Ovary (tissue), 10 donors: ENCODE measurements at places on chromosomes 16 and 17. TPM values are rescaled to one million over a fixed set of nuclear protein-coding genes. Genes with fewer than 3 reads are reported as not detected.

DNA sequence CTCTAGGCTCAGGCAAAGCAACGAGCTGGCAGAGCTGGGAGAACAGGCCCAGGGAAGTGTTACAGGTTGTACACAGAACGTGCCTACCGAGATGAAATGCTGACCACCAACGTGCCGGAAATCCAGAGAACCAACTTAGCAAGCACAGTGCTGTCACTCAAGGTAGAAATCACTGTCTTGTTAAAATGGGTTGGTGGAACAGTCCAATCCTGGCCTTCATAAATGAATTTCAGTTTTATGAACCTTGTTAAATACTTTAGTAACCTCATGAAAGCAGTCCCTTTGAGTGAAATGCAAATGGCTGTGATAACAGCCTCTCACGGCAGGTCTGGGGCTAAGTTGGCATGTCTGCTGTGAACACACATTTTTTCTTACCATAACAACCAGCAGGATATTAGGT lies 29.0 kb downstream of the ETV4 start:
- DNase-seq, result no peak
- no peaks in the 10 kb centered on the region for H3K4me1 ChIP-seq
- no peaks in the 10 kb centered on the region for H3K36me3 ChIP-seq
- H3K27ac ChIP-seq, result no peak overlapping the region

Gene KRT10
- 57.3 TPM for total RNA-seq

Gene DYNLRB2
- 3.0 TPM for total RNA-seq

DNA sequence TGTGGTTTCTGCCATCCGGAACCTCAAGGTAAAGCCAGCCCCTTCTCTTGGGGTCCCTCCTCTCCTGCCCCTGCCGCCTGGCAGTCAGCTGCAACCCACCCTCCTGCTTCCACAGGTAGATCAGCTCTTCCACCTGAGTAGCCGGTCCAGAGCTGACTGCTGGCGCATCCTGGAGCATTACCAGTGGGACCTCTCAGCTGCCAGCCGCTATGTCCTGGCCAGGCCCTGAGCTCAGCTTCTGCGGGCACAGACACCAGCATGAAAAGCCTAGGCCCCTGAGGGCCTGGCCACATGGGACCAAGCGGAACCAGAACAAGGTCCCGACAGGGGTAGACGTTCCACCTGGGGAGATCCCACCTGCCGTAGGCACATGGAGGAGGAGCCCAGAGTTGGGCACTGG lies 5.5 kb downstream of the PLSCR3 start:
- DNase-seq, result no peak
- no peaks in the 10 kb centered on the region for H3K36me3 ChIP-seq
- no peak overlapping the region for H3K4me3 ChIP-seq
- H3K27me3 ChIP-seq, result no peaks in the 10 kb centered on the region
- no peak overlapping the region for H3K27ac ChIP-seq

- H3K4me3 ChIP-seq, result no peak overlapping the region
- H3K27ac ChIP-seq, result no peak overlapping the region
- DNase-seq, result no peak
- H3K4me1 ChIP-seq, result no peaks in the 10 kb centered on the region
Measured at GRCh38 chr17:35176897-35177296, 17.3 kb downstream of the SLC35G3 start.

DNA sequence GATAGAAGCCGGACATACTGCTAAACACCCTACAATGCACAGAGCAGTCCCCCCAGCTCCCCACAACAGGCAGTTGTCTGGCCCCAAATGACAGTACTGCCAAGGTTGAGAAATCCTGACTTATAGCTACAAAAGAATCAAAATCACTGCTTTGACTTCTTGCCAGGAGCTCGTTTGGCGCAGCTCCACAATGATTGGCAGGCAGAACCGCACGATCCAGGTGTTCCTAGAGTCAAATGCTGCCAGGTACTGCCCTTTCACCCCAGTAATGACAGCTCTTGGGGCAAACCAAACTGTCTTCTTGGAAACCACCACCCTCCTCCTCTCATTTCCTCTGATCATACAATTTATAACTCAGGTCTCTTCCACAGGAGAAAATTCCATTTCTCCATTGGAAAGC lies 2.2 kb upstream of the TMC5 start:
- no peaks in the 10 kb centered on the region for H3K27me3 ChIP-seq
- no peaks in the 10 kb centered on the region for H3K36me3 ChIP-seq
- no peaks in the 10 kb centered on the region for H3K4me1 ChIP-seq
- DNase-seq, result no peak
- no peak overlapping the region for H3K27ac ChIP-seq

- no peaks in the 10 kb centered on the region for H3K36me3 ChIP-seq
- H3K4me1 ChIP-seq, result no peaks in the 10 kb centered on the region
- no peak overlapping the region for H3K27ac ChIP-seq
- peak; percentile 57 for DNase-seq
- no peak overlapping the region for H3K4me3 ChIP-seq
Measured at GRCh38 chr17:42937712-42938596, 26.3 kb downstream of the AARSD1 start.

Gene RAC3
- total RNA-seq, result 4.2 TPM

Gene TRAP1
- 102 TPM for total RNA-seq

- no peak overlapping the region for H3K27ac ChIP-seq
- H3K4me3 ChIP-seq, result no peak overlapping the region
- no peaks in the 10 kb centered on the region for H3K36me3 ChIP-seq
- H3K4me1 ChIP-seq, result peaks cover 3% of the 10 kb centered on the region
- no peaks in the 10 kb centered on the region for H3K27me3 ChIP-seq
Measured at GRCh38 chr17:21548236-21548635, 144.1 kb upstream of the KCNJ18 start.

Gene SLFN14
- not detected for total RNA-seq

Gene CLUH
- 49.9 TPM for total RNA-seq

GRCh38 chr17:62871291-62871690 lies 63.2 kb upstream of the MARCHF10 start:
- no peak overlapping the region for H3K27ac ChIP-seq
- H3K4me3 ChIP-seq, result no peak overlapping the region
- no peaks in the 10 kb centered on the region for H3K27me3 ChIP-seq
- H3K36me3 ChIP-seq, result no peaks in the 10 kb centered on the region
- H3K4me1 ChIP-seq, result no peaks in the 10 kb centered on the region

DNA sequence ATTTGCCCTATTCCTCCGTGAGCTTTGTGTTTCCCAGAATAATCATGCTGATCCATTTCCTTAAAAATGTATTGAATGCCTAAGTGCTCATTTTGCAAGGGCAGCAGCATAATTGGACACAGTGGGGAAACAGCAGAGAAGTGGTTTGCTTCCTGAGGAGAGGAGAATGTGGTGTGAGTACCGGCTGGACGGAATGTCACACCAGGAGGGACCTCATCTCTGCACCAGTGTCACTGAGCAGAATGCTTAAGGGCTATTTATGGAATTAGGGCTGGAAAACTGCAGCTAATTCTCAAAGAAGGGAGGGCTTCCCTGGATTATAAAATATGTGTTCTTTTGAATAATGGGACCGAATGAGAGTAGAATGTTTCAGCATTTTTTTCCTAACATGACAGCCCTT lies 1100.6 kb upstream of the RBFOX1 start:
- H3K4me3 ChIP-seq, result no peak overlapping the region
- H3K27ac ChIP-seq, result no peak overlapping the region
- H3K27me3 ChIP-seq, result no peaks in the 10 kb centered on the region
- no peaks in the 10 kb centered on the region for H3K36me3 ChIP-seq
- H3K4me1 ChIP-seq, result no peaks in the 10 kb centered on the region

GRCh38 chr16:70493802-70494201 lies 29.6 kb downstream of the COG4 start:
- no peak overlapping the region for H3K27ac ChIP-seq
- H3K36me3 ChIP-seq, result no peaks in the 10 kb centered on the region
- no peaks in the 10 kb centered on the region for H3K27me3 ChIP-seq
- H3K4me3 ChIP-seq, result no peak overlapping the region
- no peak for DNase-seq
- H3K4me1 ChIP-seq, result no peaks in the 10 kb centered on the region

- H3K36me3 ChIP-seq, result no peaks in the 10 kb centered on the region
- H3K4me3 ChIP-seq, result no peak overlapping the region
- no peak overlapping the region for H3K27ac ChIP-seq
- H3K27me3 ChIP-seq, result no peaks in the 10 kb centered on the region
- H3K4me1 ChIP-seq, result peaks cover 2% of the 10 kb centered on the region
- DNase-seq, result no peak
Measured at GRCh38 chr17:57727630-57728175, 17.4 kb downstream of the CCDC182 start.

DNA sequence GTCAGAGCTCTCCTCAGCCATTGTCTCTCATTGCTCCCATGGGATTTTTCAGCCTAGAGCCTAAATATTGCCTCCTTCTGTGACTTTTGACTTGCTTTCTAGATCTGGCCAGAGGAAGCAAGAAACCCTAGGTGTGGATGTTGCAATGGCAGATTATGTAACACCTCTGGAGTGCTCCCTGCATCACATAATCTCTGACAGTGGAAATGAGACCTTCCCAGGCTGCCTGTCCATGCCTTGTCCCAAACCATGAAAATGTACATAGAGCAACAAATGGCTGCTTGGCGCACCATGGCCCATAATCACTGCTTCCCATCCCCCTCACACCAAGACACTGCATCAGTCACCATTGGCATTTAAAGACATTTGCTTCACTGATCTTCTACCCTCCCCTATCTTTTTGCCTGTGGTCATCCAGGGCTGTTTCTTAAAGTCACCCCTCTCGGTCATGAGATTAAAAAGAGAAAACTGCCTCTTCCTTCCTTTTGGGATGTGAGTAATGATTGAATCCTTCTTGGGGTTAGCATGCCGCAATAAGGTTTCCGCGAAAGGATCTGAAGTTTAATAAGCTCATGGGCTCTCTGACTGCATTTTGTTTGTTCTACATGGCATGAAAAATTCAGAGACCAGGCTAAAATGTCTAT lies 34.2 kb upstream of the CCL2 start:
- no peak for DNase-seq
- H3K27me3 ChIP-seq, result no peaks in the 10 kb centered on the region
- H3K36me3 ChIP-seq, result no peaks in the 10 kb centered on the region
- no peak overlapping the region for H3K27ac ChIP-seq
- H3K4me1 ChIP-seq, result no peaks in the 10 kb centered on the region
- no peak overlapping the region for H3K4me3 ChIP-seq

- H3K36me3 ChIP-seq, result no peaks in the 10 kb centered on the region
- no peaks in the 10 kb centered on the region for H3K27me3 ChIP-seq
- peaks cover 13% of the 10 kb centered on the region for H3K4me1 ChIP-seq
- no peak for DNase-seq
Measured at GRCh38 chr16:47460359-47460710, 528 bp downstream of the ITFG1 start.

DNA sequence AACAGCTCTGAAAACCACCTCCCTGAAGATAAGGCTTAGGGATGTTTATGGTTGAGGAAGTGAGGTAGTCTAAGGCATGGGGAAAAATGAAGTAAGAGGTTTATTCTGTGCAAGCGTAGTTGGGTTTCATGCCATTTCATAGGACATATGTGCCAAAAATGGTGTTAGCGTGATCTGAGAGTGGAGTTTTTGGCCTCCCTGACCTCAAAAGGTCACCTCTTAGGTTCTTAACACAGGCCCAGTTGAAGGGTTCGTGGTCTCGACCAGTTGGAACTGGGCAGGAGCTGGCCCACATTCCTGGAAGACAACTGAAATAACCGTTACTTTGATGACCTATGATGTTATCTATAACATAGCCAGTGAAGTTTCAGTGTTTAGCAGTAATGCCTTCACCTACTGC lies 57.0 kb downstream of the MRTFB start:
- DNase-seq, result no peak
- H3K36me3 ChIP-seq, result no peaks in the 10 kb centered on the region
- no peak overlapping the region for H3K27ac ChIP-seq
- H3K4me3 ChIP-seq, result no peak overlapping the region

Gene SPEM2
- not detected for total RNA-seq

Gene EPN3
- total RNA-seq, result 22.4 TPM

Gene C1QTNF8
- total RNA-seq, result 0.80 TPM

Gene HEATR9
- total RNA-seq, result not detected

Gene VPS35L
- 57.0 TPM for total RNA-seq

Gene SMIM22
- 1.5 TPM for total RNA-seq

GRCh38 chr16:19108409-19109287 lies 5.1 kb upstream of the ITPRIPL2 start:
- no peaks in the 10 kb centered on the region for H3K4me1 ChIP-seq
- no peaks in the 10 kb centered on the region for H3K36me3 ChIP-seq
- H3K4me3 ChIP-seq, result no peak overlapping the region
- H3K27ac ChIP-seq, result no peak overlapping the region
- DNase-seq, result no peak

Gene IRX5
- 0.60 TPM for total RNA-seq

Gene JPH3
- total RNA-seq, result not detected

GRCh38 chr17:81404558-81405165 lies 9.4 kb downstream of the BAHCC1 start:
- no peak for DNase-seq
- peak overlapping the region; percentile 5 for H3K4me3 ChIP-seq
- H3K27ac ChIP-seq, result peak overlapping the region; percentile 69
- H3K4me1 ChIP-seq, result peaks cover 26% of the 10 kb centered on the region
- H3K27me3 ChIP-seq, result no peaks in the 10 kb centered on the region
- H3K36me3 ChIP-seq, result no peaks in the 10 kb centered on the region

GRCh38 chr16:3797904-3798811 lies 80.8 kb upstream of the TRAP1 start:
- H3K27me3 ChIP-seq, result no peaks in the 10 kb centered on the region
- DNase-seq, result peak; percentile 10
- H3K27ac ChIP-seq, result peak overlapping the region; percentile 46
- H3K4me1 ChIP-seq, result peaks cover 13% of the 10 kb centered on the region
- no peaks in the 10 kb centered on the region for H3K36me3 ChIP-seq
